Immature natural killer cell (primary cell): ENCODE measurements at places on chromosomes 16 and 17. TPM values are rescaled to one million over a fixed set of nuclear protein-coding genes. Genes with fewer than 3 reads are reported as not detected.
A peak's percentile ranks its signal among the peaks of the same experiment; 100 is the strongest.

DNA sequence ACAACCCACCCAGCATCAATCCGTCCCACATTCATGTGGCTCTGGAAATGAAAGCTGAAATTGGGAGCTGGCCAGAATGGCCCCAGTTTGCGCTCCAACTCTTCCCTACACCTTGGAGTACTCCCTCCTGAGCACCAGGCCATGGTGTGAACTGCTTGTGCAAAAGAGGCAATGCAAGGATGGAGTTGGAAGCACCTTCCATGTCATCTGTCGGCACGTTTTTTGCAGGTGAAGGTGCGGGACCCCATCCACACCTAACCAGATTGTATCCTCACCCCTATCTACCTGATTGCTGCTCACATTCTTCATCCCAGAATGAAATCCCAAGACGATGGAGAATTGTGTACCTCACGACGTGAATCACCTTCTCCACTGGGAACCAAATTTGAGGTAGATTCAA, 136.6 kb upstream of the WSB1 start:
- no peak for DNase-seq

- no peak for DNase-seq
These were observed 1231.8 kb downstream of the CDH11 start for GRCh38 chr16:63890081-63890480.

The SEC14L1 gene
- polyA plus RNA-seq = 14.8 TPM

DNA sequence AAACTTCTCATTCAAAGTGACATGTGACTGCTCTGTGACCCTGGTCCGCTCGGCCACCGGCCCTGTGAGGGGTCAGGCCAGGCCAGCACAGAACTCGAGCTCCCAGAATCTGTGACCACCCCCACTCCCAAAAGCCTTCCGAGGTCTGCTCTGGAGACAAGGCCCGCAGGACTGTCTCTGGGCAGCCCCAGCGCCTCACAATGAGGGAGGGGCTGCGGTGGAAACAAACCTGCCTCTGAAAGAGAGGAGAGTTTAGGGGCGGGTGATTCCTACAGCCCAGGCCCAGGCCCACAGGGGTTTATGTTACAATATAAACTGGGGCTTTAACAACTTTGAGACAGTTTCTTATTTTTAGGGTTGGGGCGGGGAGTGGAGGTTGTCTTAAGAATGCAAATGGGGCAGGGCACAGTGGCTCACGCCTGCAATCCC, 19.9 kb downstream of the IGFBP4 start:
- DNase-seq = no peak

GRCh38 chr17:57986841-57987580, 1.0 kb downstream of the VEZF1 start:
- no peak for DNase-seq

DNA sequence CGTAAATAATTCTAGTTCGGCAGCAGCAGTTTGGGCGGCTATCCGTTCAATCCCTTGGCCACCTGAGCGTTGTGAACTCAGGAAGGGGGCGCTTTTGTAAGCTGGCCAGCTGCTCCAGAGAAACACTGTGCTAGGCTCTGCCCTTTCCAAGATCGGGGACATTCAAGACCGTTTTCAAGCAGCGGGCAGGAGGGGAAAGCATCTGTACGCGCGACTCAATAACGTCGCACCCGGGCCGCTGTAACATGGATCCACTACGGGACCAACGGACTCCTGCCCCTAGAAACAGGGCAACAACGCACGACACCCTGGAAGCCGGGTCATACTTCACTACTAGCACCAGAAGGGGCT, 463 bp downstream of the TOP2A start:
- no peak for DNase-seq

DNA sequence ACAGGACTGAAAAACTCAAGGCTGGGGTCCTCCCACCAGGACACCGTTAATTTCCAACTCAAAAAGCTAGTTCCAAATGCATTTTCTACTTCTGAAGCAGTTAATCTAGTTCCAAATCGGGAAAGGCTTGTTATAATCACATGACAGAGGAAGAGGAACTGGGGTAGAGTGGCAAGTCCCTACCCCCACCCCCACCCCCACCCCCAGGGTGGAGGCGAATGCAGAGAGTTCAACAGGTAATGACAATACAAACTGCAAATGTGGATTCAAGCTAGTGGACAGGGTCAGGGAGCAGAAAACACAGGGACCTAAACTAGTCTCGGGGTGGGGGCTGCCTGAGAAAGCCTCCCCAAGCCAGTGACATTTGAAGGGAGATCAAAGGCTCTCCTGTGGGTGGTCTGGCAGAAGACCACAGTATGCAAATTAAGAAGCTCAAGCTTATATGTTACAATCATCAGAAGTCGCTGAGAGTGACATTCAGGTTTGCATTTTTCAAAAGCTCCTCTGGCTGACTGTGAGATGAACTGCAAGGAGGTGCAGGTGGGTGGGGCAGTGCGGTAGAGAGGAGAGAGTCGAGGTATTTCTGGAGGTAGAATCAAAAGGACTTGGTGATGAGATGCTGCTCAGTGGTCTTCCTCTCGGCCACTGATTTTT, 56.4 kb upstream of the SLC25A19 start:
- no peak for DNase-seq

DNA sequence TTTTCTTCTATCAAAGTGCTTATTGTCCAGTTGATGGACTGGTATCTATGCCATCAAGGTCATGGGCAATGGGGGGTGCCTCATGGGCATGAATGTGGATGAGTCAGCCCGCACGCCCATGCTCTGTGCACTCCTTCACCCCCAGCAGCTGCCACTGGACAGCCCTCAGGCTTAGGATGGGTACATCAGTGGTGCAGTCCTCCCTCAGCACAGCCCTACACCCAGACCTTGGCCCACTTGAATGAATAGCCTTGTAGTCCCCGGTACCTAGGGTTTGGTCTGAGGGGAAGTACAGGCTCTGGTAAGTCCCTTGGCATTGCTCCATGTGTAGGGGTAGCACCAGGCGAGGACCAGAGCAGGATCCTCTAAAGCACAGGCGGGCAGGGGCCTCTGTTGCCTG, 10.4 kb upstream of the GNA13 start:
- no peak for DNase-seq

DNA sequence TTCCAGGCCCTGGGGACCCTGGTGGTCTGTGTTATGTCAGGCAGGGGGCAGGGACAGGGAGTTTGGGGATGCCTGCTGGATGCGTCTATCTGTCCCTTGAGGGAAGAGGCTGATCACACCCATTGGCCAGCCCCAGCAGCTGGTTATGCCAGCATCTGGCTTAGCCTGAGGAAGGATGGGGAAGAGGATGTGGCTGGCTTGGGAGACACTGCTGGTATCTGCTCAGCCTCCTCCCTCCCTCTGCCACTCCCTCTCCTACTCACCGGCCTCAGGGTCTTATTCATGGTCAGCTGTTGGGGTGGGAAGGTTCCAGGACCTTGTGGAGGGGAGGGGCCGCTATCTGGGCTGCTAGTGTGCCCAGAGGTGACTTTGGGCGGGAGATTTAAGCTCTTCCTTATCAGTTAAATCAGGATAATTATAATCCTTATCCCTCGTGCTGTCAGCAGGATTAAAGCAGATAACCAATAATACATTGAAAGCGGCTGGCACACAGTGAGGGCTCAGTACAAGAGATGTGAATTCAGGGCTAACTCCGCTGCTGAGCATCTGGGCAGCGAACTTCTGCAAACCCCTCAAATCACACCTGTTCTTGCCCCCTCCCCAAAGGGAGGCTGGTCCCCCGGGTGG, 36.0 kb upstream of the MLKL start:
- no peak for DNase-seq

DNA sequence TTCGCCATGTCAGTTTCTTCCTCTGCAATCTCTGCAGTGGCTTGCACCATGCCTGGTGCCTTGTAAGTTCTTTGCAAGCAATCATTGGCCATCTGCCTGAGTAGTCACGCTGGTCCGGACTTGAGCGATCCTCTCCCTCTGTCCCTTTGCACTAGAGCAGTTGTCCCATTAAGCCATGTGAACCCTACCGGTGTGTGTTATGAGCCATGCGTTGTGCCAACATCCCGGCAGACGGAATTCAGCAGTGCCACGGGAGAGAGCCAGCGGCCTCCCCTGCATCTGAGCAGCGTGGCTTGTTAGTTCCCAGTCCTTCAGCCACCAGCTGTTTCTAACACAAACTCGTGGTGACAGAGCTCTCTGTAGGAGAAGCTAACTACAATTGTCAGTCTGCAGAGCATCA, 275.1 kb upstream of the HSBP1 start:
- no peak for DNase-seq

GRCh38 chr17:9230346-9230745, 209.0 kb downstream of the NTN1 start:
- no peak for DNase-seq

- DNase-seq = no peak
These were observed 57.7 kb upstream of the SLC25A19 start for GRCh38 chr17:75346906-75347305.

GRCh38 chr17:79033046-79033616, 9.2 kb downstream of the C1QTNF1 start:
- DNase-seq = no peak

DNA sequence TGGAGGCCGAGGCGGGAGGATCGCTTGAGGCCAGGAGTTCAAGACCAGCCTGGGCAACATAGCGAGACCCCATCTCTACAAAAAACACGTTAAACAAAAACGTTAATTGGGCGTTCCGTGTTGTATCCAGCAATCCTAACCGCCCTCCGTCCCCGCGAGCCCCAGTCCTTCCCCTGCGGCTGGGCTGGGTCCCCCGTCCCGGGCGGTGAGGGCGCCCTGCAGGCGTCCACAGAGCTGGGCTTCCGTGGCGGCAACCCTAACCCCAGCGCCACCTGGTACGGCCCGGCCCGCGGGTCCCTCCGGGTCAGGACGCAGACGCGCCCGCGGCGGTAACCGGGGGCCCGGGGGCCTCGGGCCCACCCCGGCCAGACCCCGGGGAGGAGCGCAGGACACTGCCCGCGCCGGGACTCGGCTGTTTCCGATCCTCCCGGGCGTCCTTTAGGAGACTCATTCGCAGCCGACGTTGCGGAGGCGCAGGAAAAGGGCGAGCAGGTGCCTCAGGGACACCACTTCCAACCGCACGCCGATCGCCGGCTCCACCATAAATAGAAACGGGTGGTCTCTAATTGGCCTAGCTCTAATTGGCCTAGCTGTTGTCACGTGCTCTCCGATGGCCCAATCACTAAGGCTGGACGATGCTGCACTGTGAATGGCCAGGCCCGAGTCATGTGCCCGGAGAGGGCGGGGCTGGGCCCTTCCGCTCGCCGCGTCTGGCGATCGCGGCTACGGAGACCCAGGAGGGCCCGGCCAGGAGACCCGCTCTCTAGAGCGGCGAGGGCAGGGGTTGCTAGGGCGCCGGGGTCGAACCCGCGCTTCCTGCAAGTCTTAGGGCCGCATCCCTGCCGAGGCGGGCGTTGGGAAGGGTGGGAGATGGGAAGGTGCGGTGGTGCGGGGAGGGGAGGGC, 19.0 kb upstream of the CSNK1D start:
- peak; percentile 95 for DNase-seq

DNA sequence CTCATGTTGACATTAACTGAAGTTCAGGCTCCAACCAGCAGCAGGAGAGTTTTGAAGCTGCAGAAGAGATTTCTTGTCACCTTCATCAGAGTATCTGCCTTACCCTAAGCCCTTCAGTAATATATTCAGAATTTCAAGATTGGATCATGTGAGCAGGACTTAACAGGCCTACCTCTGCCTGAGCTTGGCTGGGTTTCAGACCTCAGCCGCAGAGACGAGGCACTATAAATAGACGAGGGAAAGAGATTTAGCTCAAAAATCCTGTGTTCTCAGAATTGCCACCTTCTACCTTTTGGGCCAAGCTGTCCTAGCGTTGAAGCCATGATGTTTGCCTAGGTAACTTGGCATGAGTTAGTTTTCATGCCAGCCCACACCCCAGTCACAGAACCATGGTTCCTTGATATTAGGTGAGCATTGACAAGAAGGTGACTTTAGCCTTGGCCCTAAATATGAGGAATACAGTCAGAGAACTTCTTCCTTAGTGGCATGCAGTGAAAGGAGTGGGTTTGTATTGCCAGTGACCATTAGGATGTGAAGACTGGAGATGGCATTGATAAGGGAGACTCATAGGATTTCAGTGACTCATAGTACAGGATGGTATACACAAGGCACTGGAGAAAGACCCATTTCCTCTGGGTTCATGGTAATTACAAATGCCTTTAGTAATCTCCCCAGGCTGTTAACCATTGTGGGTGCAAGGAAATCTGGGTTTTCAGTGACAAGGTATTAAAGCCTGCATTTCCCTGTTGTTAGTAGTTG, 224.3 kb downstream of the MSI2 start:
- no peak for DNase-seq

The PDILT gene
- polyA plus RNA-seq = not detected

DNA sequence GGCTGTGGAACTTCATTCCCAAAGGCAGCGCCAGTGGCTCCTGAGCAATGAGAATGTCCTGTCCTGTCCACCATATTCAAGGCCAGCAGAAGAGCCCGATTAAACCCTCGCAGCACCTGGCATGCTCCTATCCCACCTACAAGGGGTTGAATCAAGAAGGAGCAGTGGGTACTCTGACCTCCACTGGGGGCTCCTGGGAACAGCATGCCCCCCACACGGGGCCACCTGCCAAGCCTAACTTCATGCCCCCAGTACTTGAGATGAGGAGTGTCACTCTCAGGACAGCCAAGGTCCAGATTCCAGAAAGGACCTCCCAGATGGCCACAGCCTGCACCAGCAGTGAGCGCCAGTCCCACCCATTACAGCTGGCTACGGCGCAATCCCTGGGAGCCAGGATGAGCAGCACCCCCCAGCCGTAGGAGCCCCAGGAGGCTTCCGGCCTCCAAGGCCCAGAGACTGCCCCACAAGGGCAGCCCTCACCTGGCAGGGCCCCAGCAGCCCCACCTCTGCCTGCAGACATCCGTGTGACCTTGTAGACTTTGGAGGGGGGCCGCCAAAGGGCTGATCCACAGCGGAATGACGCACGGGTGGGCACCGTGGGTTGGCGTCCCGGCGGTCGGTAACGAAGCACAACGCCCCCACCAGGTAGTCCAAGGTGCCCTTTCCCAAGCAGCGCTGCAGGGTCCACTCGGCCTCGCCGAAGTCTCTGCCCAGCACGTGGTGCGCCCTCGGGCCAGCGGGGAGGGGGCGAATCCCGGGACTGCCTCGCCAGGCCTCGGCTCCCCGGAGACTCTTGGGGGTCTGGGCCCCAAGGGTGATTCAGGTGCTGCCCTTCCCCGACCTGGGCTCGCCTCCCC, 1.0 kb upstream of the MPDU1 start:
- DNase-seq = no peak

The APOH gene
- not detected for polyA plus RNA-seq

DNA sequence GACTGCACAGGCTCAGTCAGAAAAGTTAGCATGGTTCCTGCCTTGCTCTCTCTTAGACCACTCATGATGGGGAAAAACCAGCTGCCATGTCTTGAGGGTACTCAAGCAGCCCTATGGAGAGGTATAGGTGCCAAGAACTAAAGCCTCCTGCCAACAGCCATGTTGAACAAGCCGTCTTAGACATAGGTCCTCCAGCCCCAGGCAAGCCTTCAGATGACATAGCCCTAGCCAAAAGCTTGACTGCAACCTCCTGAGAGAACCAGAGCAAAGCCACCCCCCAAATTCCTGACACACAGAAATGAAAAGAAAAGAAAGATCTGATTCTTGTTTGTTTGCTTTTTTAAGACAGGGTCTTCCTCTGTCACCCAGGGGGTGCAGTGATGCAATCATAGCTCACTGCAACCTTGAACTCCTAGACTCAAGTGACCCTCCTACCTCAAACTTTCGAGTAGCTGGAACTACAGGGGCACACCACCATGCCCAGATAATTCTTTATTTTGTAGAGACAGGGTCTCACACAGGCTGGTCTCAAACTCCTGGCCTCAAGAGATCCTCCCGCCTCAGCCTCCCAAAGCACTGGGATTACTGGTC, 36.3 kb downstream of the CMTM3 start:
- no peak for DNase-seq

- no peak for DNase-seq
These were observed 134.2 kb upstream of the CPHXL start for GRCh38 chr16:75860326-75861053.

GRCh38 chr16:1982013-1982433, 754 bp upstream of the NOXO1 start:
- no peak for DNase-seq

The VWA3A gene
- polyA plus RNA-seq = not detected
